ENCODE measurements at places on chromosomes 11 and 22. TPM values are rescaled to one million over a fixed set of nuclear protein-coding genes. Genes with fewer than 3 reads are reported as not detected.

- no peak for DNase-seq
These were observed 403.7 kb downstream of the LUZP2 start for GRCh38 chr11:24900514-24900913.

- DNase-seq, result no peak
These were observed 57.0 kb downstream of the PACSIN2 start for GRCh38 chr22:42957958-42958357.

DNA sequence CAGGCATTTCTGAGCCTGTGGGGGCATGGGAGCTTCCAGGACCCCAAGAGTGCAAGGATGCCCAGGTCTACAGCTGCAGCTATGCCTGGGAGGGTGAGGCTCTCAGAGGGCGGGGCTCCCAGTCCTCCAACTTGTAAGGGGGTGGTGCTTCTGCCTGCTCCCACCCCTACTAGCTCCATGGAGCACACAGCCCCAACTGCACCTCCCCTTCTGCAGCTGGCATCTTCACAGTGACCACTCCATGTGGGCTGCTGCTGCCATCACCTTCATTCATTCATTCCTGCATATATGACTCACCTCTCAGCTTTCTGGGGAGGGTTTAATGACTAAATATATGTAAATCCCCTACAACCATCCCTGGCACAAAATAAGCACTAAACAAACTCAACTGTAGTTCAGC lies 43.8 kb downstream of the CHST1 start:
- DNase-seq, result no peak

DNA sequence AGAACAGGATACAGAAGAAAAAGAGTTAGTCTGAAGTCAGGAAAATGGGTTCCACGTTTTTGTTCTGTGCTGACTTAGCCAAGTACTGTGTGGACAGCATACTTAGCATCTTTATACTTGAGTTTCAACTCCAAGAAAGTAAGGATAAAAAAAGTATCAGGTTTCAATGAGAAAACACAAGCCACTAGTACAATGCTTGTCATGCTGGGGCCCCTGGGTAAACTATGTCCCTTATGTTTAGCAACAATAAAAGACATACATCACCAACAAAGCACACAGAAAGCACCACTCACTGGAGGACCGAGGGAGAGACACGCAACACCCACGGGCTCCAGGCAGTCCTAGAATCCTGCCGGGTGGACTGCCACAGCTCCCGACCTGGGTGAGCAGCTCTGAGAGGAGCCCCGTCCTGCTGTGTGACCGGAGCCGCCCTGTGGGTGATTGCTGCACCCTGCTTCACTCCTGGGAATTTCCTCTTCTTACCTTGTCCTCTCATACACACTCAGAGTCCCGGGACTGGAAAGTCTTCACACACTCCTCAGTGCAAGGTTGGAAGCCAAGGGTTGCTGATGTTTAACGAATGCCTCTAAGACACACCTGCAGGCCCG lies 890.5 kb downstream of the BRD1 start:
- no peak for DNase-seq

GRCh38 chr11:82191695-82192094 lies 542.0 kb downstream of the FAM181B start:
- no peak for DNase-seq

DNA sequence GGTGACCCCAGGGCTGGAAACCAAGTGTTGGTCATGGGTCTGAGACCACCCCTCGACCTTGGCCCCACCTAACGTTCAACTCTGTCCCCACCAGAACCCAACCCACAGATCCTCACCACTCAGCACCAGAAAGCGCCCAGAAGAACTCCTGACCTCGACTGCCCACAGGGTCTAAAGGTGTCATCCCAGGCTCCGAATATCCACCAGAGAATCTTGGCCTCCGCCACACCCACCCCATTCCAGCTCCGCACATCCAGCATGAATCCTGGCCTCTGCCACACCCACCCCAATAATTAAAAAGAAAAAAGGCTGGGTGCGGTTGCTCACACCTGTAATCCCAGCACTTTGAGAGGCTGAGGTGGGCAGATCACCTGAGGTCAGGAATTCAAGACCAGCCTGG lies 1.3 kb downstream of the CERK start:
- no peak for DNase-seq

ADAMTS15 gene
- polyA plus RNA-seq, result 65.2 TPM

FXYD2 gene
- 550 TPM for polyA plus RNA-seq

C11orf87 gene
- polyA plus RNA-seq, result 0.22 TPM

LMO2 gene
- 31.2 TPM for polyA plus RNA-seq

BCR gene
- 61.3 TPM for polyA plus RNA-seq

FAM180B gene
- polyA plus RNA-seq, result 0.24 TPM

Measured in renal cortex interstitium (tissue), 15 donors.